ENCODE measurements at places on chromosomes 6 and 20.
A peak's percentile ranks its signal among the peaks of the same experiment; 100 is the strongest.

- DNase-seq: no peak
Observed at GRCh38 chr6:139152892-139153271, 18.0 kb downstream of the HECA start.

- DNase-seq: no peak
Observed at GRCh38 chr20:45510242-45510862, 5.1 kb downstream of the SPINT3 start.

- DNase-seq: no peak
Observed at GRCh38 chr20:11195169-11195568, 521.4 kb upstream of the JAG1 start.

- peak; percentile 17 for DNase-seq
Observed at GRCh38 chr6:34644716-34645115, 51.9 kb downstream of the ILRUN start.

DNA sequence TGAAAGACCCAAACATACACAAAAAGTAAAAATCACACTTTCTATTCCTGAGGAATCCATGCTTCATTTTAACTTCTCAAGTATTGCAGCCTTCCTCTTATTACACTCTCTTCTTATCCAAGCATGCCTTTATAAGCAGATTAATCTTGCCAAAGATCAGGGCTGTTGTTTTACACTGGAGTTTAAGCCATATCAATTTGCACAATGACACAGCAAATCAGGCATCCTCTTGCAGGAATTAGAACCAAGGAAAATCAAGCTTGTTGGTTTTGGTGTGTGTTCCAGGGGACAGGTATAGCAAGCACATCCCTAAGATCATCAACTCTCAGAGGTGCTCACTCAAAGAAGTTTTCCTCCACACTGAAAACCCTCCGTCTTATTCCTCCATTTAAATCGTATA lies 69.5 kb downstream of the CYP39A1 start:
- no peak for DNase-seq

DNA sequence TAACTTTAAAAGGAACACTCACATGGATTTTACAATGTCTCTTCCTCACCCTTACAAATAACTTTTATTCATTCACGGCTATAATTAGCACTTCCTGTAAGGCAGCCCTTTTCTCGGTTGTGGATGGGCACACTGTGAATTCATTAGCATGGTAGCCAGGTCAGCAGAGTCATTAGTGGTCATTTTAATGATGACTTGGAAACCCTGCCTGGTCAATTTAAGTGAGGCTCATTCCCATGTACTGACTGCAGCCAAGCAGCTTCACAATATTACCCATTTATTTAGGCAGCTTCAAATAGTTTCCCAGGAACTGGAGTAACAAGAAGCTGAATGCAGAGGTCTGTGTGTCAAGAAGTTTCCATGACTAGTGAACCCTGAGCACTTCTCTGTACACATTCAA lies 248.8 kb downstream of the KHDC1L start:
- no peak for DNase-seq

DNA sequence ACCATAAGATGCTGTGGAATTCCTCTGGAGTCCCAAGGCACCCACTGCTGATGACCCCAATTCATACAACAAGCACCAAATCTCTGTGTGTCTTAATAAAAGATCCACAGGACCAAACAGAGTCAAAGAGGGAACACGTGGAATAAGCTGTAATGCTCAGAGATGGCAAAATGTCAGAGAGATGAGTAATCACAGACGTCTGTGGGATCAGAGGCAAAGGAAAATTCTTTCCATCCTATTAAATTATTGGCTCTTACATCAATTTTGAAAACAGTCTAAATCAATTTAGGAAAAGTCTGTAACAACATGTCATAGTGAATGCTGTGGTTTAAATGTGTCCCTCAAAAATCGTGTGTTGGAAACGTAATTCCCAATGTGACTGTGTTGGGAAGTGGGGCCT lies 17.5 kb upstream of the SAMD3 start:
- DNase-seq: peak; percentile 26

GRCh38 chr6:149939909-149940671 lies 1.7 kb upstream of the ULBP2 start:
- no peak for DNase-seq

DNA sequence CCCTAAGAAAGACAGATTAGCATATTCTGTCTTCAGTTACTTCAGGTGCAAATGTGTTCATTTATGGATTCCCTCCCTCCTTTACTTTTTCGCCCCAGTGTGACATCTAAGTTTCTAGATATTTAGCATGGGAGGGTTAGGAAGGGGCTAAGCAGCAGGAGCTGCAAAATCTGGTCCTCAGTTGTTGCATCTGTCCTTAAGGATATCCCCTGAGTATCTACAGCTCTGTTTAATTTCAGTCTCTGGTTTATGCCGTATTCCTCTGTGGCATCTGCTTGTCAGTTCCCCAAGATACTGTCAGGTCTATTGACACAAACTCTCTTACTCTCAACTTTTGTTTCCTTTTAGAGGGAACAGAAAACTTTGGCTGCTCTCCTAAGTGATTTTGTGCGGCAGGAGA lies 754.6 kb upstream of the MAP3K7 start:
- DNase-seq: no peak

GRCh38 chr6:34324738-34325444 lies 67.6 kb downstream of the NUDT3 start:
- DNase-seq: no peak

DNA sequence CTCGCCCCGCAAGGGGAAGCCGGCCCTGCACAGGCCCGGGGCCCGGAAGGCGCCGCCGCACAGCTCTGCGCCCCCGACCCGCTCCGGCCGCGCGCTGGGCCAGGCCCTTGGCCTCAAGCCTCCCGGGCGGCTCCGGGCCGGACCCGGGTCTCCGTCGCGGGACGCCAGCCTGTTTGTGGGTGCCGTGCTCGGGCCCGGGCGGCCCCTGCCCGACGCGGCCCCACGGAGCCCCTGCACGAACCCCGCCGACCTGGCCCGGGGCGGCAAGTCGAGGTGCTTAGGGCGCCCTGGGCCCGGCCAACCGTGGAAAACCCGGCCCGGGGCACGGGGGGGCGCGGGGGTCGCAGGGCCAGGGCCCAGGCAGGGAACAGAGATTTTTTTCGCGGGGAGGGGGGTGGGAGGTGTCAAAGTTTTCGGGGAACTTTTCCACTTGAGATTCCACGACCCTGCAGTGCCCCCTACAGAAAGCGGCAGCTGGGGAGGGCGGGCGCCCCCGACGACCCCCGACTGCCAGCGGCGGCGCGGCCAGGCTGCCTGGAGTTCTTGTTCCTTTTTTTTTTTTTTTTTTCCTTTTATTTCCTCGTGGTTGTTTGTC lies 805 bp upstream of the STX16 start:
- DNase-seq: no peak

DNA sequence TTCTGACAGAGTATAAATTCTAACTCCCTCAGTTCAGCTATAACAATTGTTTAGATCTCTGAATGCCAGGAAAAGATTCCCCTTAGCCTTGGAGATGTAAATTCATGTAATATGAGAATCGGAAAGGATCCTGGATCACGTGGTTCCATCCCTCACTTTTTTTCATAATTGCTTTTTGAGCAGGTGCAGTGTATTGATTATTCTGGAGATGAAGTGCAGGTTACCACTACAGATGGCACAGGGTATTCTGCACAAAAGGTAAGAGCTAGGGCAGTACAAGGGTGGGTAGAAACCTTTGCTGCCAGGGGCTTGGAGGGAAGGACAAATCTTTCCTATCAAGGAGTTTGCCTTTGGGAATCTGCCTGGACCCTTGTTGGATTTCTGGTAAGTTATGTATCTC lies 52.7 kb downstream of the KDM1B start:
- DNase-seq: no peak

DNA sequence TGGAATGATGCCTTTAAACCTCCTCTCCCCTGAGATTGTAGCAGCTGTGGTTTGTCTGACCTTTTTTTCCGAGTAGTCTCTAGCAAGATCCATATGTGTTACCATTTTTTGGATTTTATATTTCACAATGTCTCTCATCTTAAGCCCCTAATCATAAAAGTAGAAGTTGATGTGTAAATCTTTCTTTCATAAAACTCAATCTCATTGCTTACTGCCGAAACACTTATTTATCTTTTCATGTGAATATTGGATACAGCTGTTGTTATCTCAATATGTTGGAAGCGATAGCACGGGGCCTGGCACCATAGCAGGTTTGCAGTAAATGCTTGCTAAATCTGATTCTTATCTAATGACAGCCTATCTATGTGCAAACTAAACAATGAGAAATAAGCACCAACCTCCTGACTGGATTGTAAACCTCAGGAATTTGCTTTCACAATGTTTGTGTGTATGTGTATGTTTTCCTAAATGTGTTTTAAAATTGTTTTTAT lies 14.2 kb downstream of the SMPDL3A start:
- no peak for DNase-seq

GRCh38 chr6:163883984-163884383 lies 469.5 kb downstream of the QKI start:
- no peak for DNase-seq

GRCh38 chr6:141165002-141165665 lies 967.6 kb upstream of the GJE1 start:
- DNase-seq: no peak

DNA sequence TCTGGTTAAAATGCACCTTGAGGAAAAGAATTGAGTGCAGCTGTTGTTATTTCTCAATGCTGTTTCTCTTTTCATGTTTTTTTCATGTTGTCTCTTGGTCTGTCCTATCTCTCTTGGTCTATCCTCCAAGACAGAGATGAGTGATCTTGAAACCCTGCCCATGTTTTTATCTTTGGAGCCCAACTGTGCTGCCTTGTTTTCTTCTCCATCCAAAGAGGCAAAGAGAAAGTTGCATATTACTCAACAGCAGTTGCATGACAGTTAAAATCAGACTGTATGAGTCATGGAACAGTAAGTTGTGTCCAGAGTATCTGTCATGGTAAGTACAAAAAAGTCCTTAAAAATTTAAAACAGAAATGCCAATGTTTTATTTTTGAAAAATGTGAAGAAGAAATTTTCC lies 26.2 kb downstream of the BCAS1 start:
- DNase-seq: peak; percentile 19

DNA sequence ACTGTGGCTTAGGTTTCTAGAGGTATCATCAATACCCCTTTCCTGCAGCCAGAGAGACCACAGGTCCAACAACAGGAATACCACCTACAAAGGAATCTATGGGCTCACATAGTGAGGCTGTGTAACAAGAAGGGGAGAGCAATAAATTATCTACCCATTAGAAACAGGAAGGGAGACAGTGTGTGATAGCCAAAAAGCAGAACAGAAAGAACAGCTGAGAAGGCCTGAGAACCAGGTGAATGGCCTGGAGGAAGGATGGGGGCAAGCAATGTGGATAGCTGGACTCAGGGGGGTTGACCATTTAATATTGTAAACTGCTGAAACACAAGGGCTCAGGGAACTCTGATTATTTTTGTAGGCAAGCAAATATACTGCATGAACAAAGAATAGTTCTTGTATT lies 628.2 kb downstream of the COL12A1 start:
- DNase-seq: no peak

All from HT1080 (cell line).